ENCODE measurements at places on chromosomes 13 and 19. TPM values are rescaled to one million over a fixed set of nuclear protein-coding genes. Genes with fewer than 3 reads are reported as not detected.

DNA sequence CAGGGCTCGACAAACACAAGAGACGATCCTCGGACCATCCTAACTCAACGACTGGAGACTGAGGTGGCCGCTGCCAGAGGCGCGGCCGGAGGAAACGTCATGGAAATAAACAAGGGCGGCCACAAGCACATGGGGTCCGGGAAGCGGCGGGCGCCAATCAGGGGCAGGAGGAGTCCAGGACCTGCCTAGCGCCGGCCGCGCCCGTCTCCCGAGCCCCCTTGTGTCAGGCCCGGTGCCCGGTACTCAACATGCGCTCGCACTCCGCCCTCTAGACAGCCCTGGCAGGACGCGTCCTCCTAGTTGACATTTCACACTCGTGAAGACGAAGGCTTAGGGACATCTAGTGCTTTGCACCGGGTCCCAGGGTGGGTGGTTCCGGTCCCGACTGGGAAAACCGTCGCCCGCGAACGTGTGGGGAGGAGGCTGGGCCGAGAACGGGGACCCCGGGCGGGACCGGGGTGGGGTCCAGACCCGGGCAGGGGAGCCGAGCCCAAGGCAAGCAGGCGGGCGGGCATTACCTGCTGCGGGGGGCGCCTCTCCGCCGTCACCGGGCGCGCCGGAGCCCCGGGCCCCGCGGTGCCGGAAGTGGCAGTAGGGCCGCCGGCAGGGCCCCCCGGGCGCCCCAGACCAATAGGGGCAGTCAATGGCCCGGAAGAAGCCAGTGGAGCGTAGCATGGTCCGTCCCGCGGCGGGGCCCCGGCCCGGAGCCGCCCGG lies 442 bp downstream of the REXO1 start:
- H3K4me1 ChIP-seq = 0 out of 2 replicates have a peak, but pooled peaks cover 7% of the 10 kb centered on the region
- H3K27ac ChIP-seq = peak overlapping the region; percentile 96
- peaks cover 7% of the 10 kb centered on the region for H3K36me3 ChIP-seq
- peak; percentile 73 for DNase-seq
- H3K4me3 ChIP-seq = peak overlapping the region; percentile 84

DNA sequence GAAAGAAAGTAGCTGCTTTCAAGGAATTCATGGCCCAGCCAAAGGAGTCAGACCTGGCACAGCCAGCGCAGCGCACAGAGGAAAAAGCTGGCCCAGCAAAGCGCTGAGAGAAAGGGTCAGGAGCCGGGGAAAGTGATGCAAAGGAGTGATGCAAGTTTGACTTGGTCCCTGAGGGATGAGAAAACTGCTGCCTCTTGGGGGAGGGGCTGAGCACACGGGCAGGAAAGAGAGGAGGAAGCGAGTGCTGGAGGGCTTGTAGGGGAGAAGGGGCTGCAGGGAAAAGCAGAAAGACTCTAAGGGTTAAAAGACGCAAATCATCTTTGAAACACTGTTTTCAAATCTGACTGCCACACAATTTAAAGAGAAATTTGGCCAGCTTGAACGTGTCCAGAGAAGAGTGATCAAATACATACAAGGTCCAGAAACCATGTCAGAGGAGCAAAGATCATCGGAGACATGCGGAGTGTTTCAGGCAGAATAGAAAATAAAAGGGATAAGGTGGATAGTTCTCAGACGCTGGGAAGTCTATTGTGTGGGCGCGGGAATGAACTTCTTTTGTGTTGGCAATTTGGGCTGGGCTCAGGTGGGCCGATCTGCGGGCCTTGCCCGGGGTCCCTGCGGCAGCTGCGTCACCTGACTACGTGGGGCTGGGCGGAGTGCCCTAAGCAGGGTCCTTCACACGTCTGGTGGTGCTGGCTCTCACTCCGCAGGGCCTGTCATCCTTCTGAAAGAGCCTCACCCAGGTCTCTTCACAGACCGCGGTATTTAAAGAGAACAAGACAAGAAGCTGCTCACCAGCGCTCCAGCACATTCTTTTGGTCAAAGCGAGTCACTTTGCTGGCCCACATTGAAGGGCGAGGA lies 18.1 kb downstream of the N4BP2L1 start:
- no peaks in the 10 kb centered on the region for H3K36me3 ChIP-seq
- H3K4me1 ChIP-seq = no peaks in the 10 kb centered on the region
- H3K4me3 ChIP-seq = no peak overlapping the region
- no peaks in the 10 kb centered on the region for H3K27me3 ChIP-seq
- no peak for DNase-seq

ZNF429 gene
- 5.6 TPM for polyA plus RNA-seq

PDX1 gene
- polyA plus RNA-seq = not detected

DNA sequence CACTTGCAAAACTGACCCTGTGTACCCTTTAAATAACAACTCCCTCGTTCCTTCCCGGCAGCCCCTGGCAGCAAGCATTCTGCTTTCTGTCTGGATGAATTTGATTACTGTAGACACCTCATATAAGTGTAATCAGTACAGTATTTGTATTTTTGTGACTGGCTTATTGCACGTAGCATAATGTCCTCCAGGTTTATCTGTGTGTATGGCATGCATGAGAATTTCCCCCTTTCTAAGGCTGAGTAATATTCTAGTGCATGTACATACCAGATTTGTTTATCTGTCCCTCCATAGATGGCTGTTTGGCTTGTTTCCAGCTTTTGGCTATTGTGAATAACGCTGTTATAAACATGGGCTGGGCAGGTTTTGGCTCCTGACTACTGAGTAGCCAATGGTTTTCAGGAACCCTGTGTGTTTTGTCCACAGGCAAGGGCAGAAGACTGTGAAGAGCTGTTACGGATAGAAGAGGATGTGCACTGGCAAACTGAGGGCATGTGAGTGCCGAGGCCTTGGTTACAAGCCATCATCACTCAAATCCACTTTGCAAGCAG lies 98.0 kb downstream of the ESD start:
- peaks cover 53% of the 10 kb centered on the region for H3K36me3 ChIP-seq
- peak; percentile 19 for DNase-seq
- H3K27ac ChIP-seq = no peak overlapping the region
- no peaks in the 10 kb centered on the region for H3K27me3 ChIP-seq
- no peaks in the 10 kb centered on the region for H3K4me1 ChIP-seq

GRCh38 chr13:85148009-85148408 lies 651.2 kb downstream of the SLITRK6 start:
- no peak overlapping the region for H3K4me3 ChIP-seq
- DNase-seq = no peak
- no peaks in the 10 kb centered on the region for H3K27me3 ChIP-seq
- H3K36me3 ChIP-seq = no peaks in the 10 kb centered on the region
- no peak overlapping the region for H3K27ac ChIP-seq

GRCh38 chr19:17409990-17410389 lies 4.6 kb upstream of the BST2 start:
- peaks cover 21% of the 10 kb centered on the region for H3K4me1 ChIP-seq
- H3K27me3 ChIP-seq = no peaks in the 10 kb centered on the region
- H3K27ac ChIP-seq = no peak overlapping the region
- no peak for DNase-seq
